ENCODE measurements at places on chromosomes 16 and 17.

DNA sequence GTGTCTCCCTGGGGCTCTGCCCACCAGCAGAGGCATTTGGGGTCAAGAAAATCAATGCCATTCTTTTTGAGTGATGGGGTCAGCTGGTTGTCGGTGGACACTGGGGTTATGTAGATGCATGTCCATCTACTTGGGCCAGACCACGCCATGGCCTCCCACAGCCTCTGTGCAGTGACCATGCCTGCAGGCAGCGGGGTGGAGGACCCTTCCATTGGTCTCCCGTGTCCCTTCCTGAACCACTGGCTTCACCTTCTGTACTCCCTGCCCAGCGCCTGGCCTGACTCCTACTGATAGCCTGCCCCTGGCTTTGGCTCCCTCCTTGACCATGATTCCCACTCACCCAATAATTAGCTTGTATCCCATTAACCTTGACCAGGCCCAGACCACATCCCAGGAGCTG is 28.0 kb upstream of the SPNS3 start:
- no peak for DNase-seq

DNA sequence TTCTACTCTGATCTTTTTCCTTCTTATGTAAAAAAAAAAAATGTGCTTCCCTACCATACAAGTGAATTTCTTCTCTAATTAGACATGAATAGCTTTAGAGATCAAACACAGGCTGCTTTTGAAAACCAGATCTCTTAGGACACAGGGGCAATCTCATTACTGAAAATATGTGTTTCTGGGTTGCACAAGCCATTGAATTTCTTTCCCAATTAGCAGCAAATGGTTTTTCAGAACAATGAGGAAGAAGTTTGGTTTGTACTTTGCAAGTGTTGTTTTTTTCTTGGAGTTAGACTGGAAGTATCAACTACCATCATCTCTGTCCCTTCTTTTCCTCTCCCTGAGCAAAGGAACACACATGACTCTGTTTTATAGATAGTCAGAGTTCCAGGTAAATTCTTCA is 5.6 kb upstream of the ANKS4B start:
- no peak for DNase-seq

GRCh38 chr17:63423963-63424362 is 22.1 kb downstream of the CYB561 start:
- no peak for DNase-seq

DNA sequence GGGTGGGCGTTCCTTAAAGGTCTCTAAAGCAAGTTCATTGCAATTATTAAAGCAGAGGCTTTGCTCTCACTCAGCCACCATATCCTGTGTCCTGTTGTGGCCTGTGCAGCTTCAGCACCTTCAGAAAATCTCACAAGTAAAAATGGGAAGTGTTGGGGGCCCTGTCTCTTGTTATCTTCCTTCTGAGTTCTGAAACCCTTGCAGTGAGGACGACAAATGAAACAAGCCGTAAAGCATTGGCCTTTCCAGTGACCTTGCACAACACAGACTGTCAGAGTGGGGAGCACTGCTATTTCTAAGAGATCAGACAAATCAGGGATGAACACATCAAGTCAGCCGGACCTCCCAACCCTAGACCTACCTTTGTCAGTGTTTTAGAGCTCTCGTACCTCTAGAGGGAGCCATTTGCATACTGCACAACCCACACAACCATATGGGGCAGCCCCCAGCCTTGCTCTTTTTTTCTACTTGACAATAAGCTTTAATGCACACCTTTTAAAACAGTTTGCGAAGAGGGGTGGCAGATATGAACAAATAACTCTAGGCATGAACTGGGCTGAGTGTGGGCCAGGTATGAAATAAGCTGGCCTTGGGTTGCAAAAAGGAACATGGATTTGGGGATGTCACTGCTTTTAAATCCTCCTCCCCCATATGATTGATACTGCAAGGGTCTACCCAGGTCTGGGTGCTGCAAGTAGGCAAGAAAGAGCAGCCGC is 89.8 kb downstream of the KATNIP start:
- peak; percentile 18 for DNase-seq

DNA sequence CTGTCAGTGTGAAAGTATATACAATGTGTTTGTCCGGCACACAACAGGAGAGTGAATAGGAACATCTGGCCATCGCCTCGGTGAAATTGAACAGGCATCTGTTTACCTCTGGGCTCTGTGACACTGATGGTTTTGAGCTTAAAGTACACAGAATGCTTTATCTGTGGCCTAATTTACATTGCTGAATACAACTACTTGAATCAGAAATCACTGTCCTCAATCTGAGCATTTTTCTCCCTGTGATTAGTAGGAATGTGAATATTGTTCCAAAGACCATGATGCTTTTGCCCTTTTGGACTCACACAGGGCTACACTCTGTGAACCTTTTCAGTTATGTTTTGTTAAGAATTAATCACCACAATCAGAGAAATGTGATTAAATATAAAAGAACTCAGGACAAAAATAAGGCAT is 323.0 kb upstream of the TBX2 start:
- no peak for DNase-seq

GRCh38 chr16:15876503-15876902 is 11.9 kb downstream of the CEP20 start:
- DNase-seq = no peak

- DNase-seq = no peak
Measured at GRCh38 chr16:52546291-52547003, 496 bp downstream of the TOX3 start.

DNA sequence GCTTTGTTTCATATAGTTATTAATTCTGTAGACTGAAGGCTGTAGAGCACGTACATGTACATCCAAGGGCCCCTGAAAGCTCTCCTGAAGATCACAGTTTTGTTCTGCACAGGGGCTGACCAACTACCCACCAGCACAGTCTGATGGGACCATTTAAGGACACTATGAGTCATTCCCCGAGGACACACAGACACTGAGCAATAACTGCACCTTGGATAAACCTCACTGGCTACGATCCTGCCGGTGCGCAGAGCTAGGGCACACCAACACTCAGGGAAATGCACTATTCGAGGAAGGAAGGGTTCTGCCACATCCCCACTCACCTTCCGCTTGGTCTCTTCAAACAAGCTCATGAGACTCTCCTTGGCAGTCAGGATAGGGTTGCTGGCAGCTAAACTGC is 20.3 kb downstream of the SMG6 start:
- no peak for DNase-seq

GRCh38 chr16:17069681-17070080 is 401.1 kb downstream of the XYLT1 start:
- no peak for DNase-seq

GRCh38 chr17:47131761-47132160 is 57.3 kb downstream of the CDC27 start:
- DNase-seq = no peak

DNA sequence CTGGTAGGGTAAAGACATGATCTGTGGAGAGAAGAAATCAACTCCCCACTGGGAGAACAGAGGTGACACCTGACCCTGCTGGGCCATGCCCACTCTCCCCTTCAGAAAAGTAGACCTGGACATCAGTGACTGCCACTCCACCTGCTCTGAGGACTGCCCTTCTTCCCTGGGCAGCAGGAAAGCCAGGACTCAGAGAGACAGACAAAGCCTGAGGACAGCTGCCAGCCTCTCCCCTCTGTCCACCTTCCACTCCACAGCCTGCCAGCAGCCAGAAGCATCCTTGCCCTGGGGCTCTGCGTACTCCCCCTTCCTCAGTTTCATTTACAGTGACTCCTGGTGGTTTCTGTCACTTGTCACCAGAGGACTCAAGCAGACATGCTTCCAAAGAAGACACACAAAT is 24.5 kb downstream of the ZDHHC7 start:
- DNase-seq = no peak

DNA sequence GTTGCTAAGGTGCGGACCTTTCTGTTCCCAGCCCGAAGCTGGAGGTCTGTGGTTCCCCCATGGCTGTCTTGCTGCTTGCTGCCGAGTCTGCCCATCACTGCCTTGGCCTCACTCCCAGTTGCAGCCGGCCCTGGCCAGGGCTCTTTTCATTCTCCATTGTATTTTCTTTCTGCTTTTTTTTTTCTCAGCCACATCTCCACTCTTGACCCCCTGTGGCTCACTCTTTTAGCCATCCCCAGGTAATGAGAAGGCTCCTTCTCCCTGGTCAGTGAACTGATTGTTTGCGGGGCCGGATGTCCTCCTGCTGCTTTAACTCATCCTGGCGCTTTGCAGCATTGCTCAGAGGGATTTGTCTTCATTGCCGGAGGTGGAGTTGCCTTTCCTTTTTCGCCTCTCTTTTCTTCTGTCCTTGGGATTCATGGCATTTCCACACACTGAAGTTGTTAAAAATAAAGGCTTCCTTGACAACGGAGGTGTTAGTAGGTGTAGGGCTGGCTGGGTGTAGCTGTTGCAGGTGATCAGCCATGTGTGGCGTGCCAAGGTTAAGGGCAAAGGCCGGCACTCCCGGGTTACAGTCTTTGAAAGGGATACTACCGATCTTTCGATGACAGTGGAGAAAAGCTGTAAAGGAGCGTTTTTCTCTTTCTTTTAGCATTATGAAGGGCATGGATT is 34.1 kb downstream of the MAP2K6 start:
- DNase-seq = no peak

DNA sequence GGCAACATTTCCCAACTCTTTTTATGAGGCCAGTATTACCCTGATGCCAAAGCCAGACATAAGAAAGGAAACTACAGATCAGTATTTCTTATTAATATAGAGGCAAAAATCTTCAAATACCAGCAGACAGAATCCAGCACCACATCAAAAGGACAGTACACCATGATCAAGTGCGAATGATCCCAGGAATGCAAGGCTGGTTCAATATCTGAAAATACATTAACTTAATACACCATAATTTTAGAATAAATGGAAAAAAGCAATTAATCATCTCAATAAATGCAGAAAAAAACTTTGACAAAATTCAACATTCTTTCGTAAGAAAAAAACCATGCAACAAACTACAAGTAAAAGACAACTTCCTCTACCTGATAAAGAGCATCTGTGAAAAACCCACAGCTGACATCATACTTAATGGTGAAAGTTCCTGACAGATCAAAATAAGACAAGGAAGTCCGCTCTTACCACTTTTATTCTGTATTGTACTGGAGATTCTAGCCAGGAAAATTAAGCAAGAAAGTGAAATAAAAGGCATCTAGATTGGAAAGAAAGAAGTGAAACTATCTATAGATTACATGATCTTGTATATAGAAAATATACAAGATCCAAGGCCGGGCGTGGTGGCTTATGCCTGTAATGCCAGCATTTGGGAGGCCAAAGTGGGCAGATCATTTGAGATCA is 26.4 kb upstream of the MAPK3 start:
- DNase-seq = no peak

DNA sequence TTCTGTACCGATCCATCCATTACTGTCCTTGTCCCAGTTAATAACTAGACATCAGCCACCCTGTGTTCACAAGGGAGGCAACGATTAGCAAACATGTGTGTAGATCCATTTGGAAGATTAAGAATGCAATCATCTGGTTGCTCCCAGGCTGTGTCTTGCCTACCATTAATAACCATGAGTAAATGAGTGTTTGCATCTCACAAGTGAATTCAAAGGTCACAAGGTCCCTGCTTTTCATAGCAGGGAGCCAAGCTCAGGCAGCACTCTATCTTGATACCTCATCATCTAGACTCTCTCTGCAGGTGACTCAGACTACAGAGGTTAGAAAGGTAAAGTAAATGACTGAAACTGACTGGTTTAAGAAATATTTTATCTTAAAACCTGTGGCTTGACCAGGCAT is 25.3 kb downstream of the VWA3A start:
- DNase-seq = no peak

DNA sequence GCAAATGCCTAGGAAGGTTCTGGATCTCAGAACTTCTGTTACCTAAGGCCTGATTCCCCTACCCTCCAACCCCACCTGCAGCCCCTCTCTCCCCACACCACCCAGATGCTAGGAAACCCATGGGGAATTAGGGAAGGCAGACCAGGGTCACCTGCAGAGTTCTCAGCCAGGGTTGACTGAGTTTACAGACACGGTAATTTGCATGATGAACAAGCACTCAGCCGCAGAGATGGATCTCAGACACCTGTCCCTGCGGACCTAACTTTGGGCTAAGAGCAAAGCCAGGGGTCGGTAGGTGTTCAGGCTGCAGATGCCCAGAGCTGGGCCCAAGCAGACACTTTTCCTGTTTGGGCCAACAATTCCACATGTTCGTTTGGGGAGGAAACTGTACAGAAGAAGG is 2.9 kb downstream of the ABI3 start:
- DNase-seq = no peak

DNA sequence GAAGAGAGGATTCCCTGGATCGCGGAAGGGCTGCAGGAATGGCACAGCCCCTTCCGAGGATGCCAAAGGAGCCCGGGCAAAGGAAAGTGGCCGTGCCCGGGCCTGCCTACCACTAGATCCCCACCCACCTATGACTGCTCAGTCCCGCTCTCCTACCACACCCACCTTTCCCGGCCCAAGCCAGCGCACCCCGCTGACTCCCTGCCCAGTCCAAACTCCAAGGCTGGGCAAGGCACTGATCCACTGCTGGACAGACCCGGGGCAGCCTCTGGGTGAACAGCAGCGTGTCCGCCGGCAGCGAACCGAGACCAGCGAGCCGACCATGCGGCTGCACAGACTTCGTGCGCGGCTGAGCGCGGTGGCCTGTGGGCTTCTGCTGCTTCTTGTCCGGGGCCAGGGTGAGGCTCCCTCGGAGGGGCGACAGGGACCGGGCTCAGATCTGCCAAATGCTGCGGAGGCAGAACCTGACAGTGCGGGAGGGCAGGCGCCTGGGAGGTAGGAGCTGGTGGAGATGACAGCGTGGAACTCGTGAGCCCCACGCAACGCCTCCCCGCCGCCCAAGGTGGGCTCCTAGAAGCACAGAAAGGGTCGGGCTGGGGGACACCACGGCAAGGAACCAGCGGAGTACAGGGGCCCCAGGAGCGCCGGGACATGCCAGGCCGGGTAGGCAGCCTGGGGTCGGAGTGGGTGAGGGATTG is at the start of gene CES2:
CES2 (plus strand) TSS at position 203 of the 698 bp plus-strand sequence; CDS start at position 323, 120 bp downstream.
- DNase-seq = no peak

DNA sequence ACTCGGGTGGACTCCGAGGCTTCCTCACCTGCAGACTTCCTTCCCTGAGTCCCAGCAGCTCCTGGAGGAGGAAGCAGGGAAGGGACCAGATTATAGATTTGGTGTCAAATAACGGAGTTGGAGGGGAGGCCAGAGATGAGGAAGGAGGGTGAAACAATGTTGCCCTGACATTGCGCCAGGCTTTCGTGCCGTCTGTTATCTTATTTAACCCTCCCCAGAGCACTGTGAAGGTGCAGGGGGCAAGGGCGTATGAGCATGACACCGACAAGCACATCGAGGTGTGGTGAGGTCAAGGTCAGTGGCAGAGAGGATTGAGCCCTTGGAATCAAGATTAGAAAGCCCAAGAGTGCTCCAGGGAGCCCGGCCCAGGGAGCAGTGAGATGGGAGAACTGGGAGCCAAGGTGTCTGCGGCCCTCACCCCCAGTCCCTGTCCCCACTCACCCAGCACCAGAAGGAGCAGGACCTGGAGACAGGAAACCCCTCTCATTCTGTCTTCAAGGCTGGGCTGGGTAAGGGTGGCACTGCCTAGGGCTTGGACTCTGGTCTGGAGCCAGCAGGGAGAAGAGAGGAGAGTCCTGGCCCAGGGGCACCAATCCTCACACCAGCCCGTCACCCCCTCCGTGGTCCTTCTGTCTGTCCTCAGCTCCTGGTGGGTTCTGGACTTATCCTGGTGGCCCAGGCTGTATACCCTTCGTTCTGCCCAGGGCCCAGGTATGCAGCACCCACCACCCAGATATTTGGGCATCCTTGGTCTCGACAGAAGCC is 1.1 kb downstream of the PRSS33 start:
- no peak for DNase-seq

- no peak for DNase-seq
Measured at GRCh38 chr16:27642756-27643155, 92.8 kb downstream of the KATNIP start.
